Ovary (tissue), 10 donors: ENCODE measurements at places on chromosomes 7 and 10. TPM values are rescaled to one million over a fixed set of nuclear protein-coding genes. Genes with fewer than 3 reads are reported as not detected.

LLCFC1 gene
- not detected for total RNA-seq

AQP1 gene
- total RNA-seq: 10.2 TPM

DEPP1 gene
- total RNA-seq: 511 TPM

HOXA11 gene
- not detected for total RNA-seq

CCDC172 gene
- total RNA-seq: not detected

DNA sequence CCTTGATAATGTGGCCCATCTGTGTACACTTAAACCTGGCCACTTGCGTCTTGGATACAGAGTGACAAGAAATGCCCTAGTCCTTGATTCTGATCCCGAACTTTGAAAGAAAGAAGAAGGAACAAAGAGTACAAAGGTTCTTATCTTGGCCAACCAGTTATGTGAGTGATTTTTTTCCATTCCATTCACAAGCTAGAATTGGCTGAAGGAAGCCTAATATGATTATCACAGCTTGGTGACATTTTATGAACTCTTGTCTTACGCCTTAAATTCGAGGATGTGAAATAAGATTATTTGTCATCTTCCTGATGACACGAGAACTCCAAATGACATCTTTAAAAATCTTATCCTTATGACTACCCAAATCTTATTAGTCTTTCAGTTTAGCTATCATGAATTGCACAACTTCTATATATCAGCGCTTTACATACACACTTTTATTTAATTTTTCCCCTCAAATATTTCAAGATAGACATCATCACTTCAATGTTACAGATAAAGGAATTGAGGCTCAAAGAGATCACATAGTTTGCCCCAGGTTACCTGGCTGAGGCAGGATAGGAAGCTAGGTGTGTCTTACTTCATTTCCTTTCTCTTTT is 13.0 kb upstream of the SP4 start:
- H3K4me1 ChIP-seq: no peaks in the 10 kb centered on the region
- no peak overlapping the region for H3K27ac ChIP-seq
- no peak overlapping the region for H3K4me3 ChIP-seq

DNA sequence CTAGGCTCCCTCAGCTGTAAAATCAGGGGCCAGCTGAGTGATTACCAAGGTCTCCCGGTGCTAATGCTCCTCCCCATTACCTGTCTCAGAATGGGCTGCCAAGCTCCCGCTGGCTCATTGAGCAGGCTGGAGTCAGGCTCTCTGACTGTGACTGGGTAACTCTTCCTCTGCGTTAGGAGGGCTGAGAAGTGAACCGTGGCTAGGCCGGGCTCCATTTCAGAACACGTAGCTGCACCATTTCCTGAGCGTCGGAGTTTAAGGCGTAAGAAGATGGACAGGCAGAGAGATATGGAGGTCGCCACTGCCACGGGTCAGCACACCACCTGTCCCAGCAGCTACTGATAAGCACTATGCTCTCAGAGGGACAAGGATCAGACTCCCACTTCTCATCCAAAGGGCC is 250.3 kb downstream of the TCERG1L start:
- no peak for DNase-seq
- H3K27me3 ChIP-seq: no peaks in the 10 kb centered on the region
- no peaks in the 10 kb centered on the region for H3K36me3 ChIP-seq
- H3K27ac ChIP-seq: no peak overlapping the region
- H3K4me3 ChIP-seq: no peak overlapping the region

- no peak overlapping the region for H3K27ac ChIP-seq
- H3K4me3 ChIP-seq: no peak overlapping the region
These were observed 489.2 kb upstream of the KCND2 start for GRCh38 chr7:119783799-119784198.

DNA sequence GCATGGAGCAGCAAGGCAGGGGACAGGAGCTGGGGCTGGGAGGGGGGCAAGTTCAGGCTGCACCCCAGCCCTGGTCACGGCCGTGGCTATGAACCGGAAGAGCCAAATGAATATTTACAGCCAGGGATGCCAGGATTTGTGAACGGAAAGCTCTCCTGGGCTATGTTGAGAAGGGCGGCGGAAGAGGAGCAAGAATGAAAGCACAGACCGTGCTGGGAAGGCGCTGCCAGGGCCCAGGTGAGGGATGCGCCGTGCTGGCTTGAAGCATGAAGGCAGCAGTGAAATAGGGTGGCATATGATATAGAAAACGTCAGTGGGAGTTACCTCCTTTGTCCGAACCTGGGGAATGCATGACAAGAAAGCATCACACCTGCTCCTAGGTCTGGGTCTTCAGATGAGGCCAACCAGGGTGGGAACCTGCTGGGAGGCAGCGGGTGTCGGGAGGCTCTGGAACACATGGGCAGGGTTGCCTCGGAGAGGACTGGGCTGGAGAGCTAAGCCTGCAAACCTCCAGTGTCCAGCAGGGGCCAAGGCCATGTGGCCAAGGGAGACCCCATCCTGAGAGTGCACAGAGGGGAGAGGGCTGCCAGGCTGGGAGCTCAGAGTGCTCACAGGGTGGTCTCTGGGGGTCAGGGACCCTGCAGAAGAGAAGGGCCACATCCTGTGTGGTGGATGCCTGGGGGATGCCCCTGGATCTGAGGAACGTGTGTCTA is 120.6 kb upstream of the TCERG1L start:
- no peak for DNase-seq
- no peaks in the 10 kb centered on the region for H3K36me3 ChIP-seq
- H3K4me1 ChIP-seq: peaks cover 11% of the 10 kb centered on the region
- H3K27me3 ChIP-seq: no peaks in the 10 kb centered on the region
- no peak overlapping the region for H3K4me3 ChIP-seq

DNA sequence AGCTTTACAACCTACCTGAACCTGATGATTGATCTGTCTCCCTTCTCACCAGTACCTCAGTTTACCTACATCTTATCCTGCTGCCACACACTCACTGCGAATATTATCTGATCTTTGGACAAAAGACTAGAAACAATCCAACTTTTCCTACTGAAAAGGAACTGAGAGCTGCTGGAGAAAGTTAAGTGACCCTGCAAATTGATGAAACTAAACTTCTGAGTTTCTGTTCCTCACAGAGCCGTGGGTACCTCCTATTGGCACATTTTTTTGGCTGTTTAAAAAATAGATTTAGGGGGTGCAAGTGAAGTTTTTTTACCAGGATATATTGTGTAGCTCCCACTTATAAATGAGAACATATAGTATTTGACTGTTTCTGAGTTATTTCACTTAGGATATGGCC is 66.0 kb upstream of the STARD3NL start:
- no peak overlapping the region for H3K4me3 ChIP-seq
- no peaks in the 10 kb centered on the region for H3K36me3 ChIP-seq
- no peaks in the 10 kb centered on the region for H3K27me3 ChIP-seq
- DNase-seq: no peak
- H3K4me1 ChIP-seq: no peaks in the 10 kb centered on the region
- no peak overlapping the region for H3K27ac ChIP-seq

DNA sequence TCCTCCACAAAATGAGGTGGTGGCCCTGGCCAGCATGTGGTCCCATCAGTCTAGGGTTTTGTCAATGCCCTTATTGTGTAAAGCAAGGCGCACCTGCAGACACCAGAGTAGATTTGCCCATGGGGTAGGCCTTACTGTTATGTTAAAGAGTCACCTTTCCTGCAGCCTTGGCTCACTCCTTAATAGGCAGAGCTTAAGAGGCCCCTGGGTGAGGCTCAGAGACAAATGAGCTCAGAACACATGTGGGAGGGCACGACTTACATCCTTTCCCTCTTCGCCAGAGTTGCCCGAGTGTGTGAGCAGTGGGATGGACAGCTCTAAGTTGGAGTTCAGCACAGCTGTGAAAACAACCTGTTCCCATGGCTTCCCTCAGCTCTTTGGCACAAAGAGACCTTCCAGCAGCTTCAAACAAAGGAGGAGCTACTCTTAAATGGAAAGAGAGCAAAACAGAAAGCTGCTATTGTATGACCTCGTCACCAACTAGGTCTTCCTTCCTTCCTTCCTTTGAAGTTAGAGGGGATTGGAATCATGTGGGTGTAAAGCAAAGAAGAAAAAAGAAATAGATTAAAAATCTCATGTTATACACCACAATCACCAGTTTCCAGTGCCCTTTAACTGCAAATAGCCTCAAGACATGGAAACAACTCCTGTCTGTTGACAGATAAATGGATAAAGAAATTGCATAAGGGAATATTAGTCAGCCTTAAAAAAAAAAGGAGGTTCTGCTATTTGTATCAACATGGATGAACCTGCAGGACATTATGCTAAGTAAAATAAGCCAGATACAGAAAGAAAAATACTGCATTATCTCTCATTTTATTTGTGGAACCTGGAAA is 11.9 kb upstream of the XPNPEP1 start:
- no peaks in the 10 kb centered on the region for H3K36me3 ChIP-seq
- DNase-seq: no peak
- H3K27ac ChIP-seq: no peak overlapping the region
- no peaks in the 10 kb centered on the region for H3K27me3 ChIP-seq
- no peaks in the 10 kb centered on the region for H3K4me1 ChIP-seq

GRCh38 chr7:36571190-36571560 is 153.1 kb downstream of the AOAH start:
- no peak for DNase-seq
- no peak overlapping the region for H3K27ac ChIP-seq
- H3K4me1 ChIP-seq: peaks cover 1% of the 10 kb centered on the region
- H3K4me3 ChIP-seq: no peak overlapping the region
- no peaks in the 10 kb centered on the region for H3K36me3 ChIP-seq

DNA sequence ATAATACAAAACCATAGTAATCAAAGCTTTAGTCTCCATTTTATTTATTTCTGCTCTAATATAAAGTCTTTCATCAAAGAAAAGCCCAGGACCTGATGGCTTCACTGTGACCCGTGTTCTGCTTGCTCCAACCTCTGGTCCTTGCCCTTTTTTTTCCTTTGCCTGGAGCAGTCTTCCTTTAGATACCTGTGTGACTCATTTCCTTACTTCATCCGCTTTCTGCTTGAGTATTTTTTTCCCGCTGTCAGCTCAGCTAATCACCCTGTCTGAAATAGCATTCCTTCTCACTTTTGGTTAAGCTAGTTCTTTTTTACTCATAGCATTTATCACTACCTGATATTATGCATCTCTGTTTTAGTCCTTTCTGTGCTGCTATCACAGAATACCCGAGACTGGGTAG is 194.8 kb downstream of the ABCA13 start:
- no peak for DNase-seq
- H3K4me3 ChIP-seq: no peak overlapping the region
- no peaks in the 10 kb centered on the region for H3K27me3 ChIP-seq
- H3K27ac ChIP-seq: no peak overlapping the region
- no peaks in the 10 kb centered on the region for H3K4me1 ChIP-seq
- no peaks in the 10 kb centered on the region for H3K36me3 ChIP-seq

- no peak overlapping the region for H3K27ac ChIP-seq
- H3K36me3 ChIP-seq: no peaks in the 10 kb centered on the region
- no peaks in the 10 kb centered on the region for H3K27me3 ChIP-seq
- no peak overlapping the region for H3K4me3 ChIP-seq
These were observed 14.4 kb upstream of the TTYH3 start for GRCh38 chr7:2617325-2617905.

GRCh38 chr7:94393246-94394108 is 1.2 kb upstream of the COL1A2 start:
- no peak overlapping the region for H3K4me3 ChIP-seq
- DNase-seq: peak; percentile 55
- H3K27ac ChIP-seq: peak overlapping the region; percentile 93
- H3K27me3 ChIP-seq: no peaks in the 10 kb centered on the region
- no peaks in the 10 kb centered on the region for H3K36me3 ChIP-seq
- peaks cover 3% of the 10 kb centered on the region for H3K4me1 ChIP-seq
